Mucosa of gallbladder (tissue), 1 donor: ENCODE measurements at places on chromosomes 16 and 17.

GRCh38 chr16:2432801-2433505 lies 3.7 kb downstream of the CCNF start:
- DNase-seq = no peak

GRCh38 chr16:80851831-80852230 lies 47.4 kb upstream of the CDYL2 start:
- no peak for DNase-seq

DNA sequence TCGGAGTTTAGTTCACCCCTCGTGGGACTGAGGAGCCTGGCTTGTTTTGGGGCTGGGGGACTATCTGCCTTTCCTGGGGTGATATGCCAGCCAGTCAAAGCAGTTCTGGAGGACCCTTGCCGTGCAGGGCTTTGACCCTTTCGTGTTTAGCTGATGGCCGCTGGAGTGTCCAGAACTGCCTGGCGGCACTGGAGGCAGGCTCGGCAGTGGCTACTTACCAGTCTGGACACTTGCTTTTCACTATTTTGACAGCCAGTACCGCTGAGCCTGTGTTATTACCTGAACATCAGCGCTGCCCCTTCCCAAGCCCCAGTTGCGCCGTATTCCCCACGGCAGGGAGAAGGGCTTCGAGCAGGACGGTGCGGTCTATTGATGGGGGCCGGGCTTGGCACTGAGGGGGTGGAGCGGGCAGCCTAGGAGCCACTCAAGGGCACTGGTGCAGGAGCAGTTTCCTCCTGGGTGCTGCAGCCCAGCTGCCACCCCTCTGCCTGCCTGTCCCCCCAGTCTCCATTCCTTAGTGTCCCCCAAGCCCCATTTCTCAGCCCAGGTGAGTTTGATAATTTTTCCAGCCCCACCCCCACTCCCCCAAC lies 18.6 kb downstream of the CCDC92B start:
- no peak for DNase-seq

DNA sequence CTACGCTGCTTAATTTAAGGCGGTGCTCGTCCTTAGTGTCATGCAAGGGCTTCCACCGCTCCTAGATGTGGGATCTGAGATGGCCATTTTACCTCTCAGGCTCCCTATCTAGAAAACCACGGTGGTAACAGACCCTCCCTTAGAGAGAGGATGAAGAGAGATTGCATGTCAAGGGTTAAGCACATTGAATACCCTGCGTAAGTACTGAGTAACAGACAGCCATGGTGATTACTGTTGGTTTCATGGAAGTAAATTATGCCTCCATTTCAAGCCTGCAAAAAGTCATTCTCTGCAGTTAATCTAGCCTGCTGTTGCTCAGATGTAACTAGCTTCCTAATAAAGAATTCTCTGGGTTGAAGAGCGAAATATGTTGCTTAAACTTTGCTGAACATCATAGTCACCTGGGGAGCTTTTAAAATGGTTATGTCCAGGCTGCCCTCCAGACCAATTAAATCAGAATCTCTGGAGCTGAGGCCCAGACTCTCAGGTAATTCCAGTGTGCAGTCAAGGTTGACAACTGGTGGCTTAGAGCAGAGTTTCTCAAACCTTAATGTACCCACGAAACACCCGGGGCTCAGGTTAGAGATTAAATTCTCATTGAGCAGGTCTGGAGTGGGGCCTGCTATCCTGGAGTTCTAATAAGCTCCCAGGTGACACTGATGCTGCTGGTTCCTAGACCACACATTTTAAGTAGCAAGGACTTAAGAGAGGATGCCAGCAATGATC lies 167.1 kb downstream of the SNX29 start:
- no peak for DNase-seq
